ENCODE measurements at places on chromosomes 5 and 9.
A peak's percentile ranks its signal among the peaks of the same experiment; 100 is the strongest.

DNA sequence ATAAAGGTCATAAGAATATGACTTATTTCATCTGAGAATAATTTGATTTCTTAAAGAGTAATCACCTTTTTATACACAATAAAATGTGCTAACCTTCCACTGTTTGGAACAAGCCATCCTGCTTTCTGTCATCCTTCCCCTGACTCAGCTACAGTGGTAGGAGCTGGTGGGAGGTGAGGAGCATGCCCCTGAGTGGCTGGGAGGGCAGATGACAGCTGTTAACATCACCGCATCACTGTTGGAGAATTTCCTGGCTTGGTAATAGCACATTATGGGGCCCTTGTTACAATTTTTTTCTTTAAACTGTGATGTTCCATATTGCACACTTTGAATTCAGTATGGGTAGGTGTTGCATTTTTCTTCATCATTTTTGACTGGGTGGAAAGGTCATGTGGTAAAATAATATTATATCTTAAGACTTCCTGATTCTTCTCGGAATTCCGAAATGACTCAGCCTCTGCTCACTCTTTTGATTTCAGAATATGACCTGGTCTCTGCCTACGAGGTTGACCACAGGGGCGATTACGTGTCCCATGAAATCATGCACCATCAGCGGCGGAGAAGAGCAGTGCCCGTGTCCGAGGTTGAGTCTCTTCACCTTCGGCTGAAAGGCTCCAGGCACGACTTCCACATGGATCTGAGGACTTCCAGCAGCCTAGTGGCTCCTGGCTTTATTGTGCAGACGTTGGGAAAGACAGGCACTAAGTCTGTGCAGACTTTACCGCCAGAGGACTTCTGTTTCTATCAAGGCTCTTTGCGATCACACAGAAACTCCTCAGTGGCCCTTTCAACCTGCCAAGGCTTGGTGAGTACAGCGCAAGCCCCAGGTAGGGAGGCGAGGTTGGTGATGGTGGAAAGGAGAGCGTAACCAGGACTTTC, 5.8 kb downstream of the ADAMTS16 start:
- DNase-seq: peak; percentile 84

DNA sequence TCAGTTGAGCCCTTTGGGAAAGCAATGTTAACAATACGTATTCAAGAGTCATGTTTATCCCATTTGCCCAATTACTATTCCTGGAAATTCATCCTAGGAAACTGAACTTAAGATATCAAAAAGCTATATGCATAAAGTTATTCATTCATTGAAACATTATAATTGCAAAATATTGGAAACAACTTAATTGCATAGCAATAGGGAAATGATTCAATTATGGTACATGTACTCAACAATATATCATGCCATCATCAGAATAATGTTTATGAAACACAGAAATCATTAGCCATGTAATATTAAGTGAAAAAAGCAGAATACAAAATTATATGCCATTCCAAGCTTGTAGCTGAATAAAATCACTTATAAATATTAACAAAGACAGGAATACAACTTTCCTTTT, 35.3 kb downstream of the ABCA1 start:
- DNase-seq: no peak

- DNase-seq: no peak
Measured at GRCh38 chr5:766666-767431, 17.7 kb downstream of the ZDHHC11B start.

GRCh38 chr9:133499132-133499891, 20.4 kb upstream of the SLC2A6 start:
- no peak for DNase-seq

GRCh38 chr5:31630931-31631330, 8.0 kb upstream of the PDZD2 start:
- no peak for DNase-seq

DNA sequence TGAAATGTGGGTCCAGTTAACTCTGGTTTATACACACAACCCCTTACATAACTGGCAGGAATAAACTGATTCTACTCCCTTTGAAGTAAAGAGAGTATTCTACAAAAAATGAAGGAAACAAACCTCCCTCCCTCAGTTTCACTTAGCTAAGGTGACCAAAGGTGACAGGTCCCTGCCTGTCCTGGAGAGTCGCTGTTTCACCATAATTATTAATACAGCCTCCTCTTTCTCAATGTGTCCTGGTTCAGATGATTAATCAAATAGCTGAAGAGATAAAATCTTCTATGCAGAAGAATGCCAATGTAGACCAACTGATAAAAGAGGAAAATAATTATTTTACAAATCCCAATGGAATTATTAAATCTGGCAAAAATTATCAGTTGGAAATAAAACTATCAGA, 163.7 kb upstream of the GNA14 start:
- DNase-seq: no peak

DNA sequence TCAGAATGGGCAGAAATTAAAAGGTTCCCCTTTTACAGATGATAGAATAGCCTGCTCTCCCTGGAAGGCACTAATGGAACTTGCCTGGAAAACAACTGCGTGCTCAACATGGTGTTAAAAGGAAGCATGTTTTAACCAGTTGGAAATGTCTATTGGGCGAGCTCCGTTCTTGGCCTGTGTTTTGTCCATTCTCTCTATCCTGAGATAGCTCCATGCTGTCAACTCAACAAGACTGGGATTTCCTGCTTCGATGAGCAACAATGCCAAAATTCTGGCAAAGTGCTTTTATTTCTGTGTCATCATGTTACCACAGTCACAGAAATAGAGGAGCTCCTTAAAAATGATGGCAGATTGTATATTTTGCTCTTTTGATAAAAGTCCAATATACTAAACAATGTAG, 198.3 kb downstream of the PLK2 start:
- no peak for DNase-seq

- no peak for DNase-seq
Measured at GRCh38 chr5:40600383-40600782, 79.3 kb upstream of the PTGER4 start.

DNA sequence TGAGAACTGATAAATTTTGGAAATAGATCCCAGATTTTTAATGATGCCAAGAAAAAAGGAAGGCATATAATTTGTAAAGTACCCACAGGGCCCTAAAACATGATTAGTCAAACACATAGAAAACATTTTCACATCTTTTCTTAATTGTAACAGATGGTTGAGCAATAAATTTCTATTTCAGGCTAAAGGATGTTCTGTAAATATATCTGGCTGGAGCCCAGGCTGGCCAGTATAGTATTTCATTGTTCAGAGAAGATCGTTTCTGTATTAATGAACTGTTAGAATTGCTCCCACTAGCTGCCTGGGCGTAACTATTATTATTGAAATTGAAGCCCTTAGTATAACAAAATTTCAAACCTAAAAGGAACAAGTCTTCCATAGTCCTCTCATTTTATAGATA, 105.3 kb upstream of the SMC2 start:
- no peak for DNase-seq

GRCh38 chr9:130633336-130634190, 30.8 kb upstream of the PRDM12 start:
- DNase-seq: no peak

GRCh38 chr9:135123773-135124134, 36.3 kb downstream of the OLFM1 start:
- DNase-seq: no peak

GRCh38 chr5:56666901-56667300, 148.4 kb upstream of the MAP3K1 start:
- no peak for DNase-seq

DNA sequence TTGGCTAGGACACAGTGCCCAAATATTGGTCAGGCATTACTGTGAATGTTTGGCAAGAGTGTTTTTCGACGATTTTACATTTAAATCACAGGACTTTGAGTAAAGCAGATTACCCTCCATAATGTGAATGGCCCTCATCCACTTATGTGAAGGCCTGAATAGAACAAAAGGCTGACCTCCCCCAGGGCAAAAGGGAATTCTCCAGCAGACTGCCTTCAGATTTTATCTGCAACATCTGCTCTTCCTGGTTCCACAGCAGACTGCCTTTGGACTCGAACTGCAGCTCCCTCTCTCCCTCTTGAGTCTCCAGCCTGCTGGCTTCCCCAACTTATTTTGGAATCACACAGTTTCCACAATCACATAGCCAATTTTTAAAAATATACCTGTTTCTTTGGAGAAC, 7.1 kb upstream of the TMEM215 start:
- DNase-seq: no peak

GRCh38 chr9:76451234-76451633, 7.7 kb upstream of the GCNT1 start:
- DNase-seq: no peak

- DNase-seq: no peak
Measured at GRCh38 chr5:109126481-109126880, 283.3 kb downstream of the PJA2 start.

DNA sequence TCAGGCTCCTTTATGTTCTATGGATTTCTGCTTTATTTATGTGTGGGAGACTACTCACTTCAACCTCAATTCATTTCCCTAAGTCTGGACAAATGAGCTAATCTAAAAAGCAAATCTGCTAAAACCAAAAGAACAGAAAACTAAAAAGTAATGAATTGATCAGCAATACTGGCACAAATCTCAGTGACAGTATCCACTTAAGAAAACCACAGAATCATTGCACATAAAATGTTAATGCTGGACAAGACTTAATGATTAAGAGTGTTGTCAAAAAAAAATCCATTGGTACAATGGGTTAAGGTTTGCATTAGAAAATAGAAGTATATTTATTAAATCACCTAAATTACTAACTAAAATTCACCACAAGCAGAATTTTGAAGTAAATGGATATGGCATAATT, 147.6 kb downstream of the EDIL3 start:
- DNase-seq: no peak

DNA sequence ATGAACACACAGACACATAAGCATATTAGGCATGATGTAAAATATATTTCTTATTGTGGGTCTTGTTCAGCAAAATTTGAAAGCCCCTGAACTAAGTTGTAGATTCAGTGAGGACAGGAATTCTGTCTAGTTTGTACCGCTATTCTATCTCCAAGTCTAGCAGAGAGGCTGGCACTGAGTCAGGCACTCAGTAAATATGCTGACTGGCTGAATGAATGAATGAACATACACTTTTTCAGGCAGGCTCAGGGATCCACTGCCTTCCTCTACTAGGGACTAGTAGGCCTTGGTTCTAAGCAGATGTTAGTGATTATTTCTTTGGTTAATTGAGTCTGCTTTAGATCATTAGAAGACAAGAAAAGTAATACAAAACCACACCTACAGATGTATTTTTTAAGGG, 157.5 kb downstream of the ZSWIM6 start:
- DNase-seq: no peak

- no peak for DNase-seq
Measured at GRCh38 chr5:116838011-116838536, 263.5 kb upstream of the SEMA6A start.
